Omental fat pad (tissue), 4 donors: ENCODE measurements at places on chromosomes 16 and 17. TPM values are rescaled to one million over a fixed set of nuclear protein-coding genes. Genes with fewer than 3 reads are reported as not detected.

CXCL16 gene
- total RNA-seq = 19.1 TPM

SEZ6L2 gene
- 2.3 TPM for total RNA-seq

CEP295NL gene
- total RNA-seq = 2.9 TPM

KRT25 gene
- not detected for total RNA-seq

SHISA6 gene
- 0.13 TPM for total RNA-seq

EVI2B gene
- total RNA-seq = 13.5 TPM

NT5M gene
- total RNA-seq = 1.3 TPM

SMIM5 gene
- total RNA-seq = 2.0 TPM

LAT gene
- total RNA-seq = 7.4 TPM

SLX1B gene
- total RNA-seq = 13.1 TPM

KRTAP4-16 gene
- not detected for total RNA-seq

STX1B gene
- total RNA-seq = 0.56 TPM

PDILT gene
- total RNA-seq = not detected

MPP2 gene
- 4.4 TPM for total RNA-seq

PKD1 gene
- total RNA-seq = 214 TPM

ACSM2A gene
- total RNA-seq = 0.63 TPM

PROCA1 gene
- 1.2 TPM for total RNA-seq

NPW gene
- 0.48 TPM for total RNA-seq

SCIMP gene
- 4.1 TPM for total RNA-seq

CMC2 gene
- total RNA-seq = 43.5 TPM

NOTUM gene
- total RNA-seq = not detected

MYADML2 gene
- not detected for total RNA-seq

NEUROD2 gene
- total RNA-seq = not detected

CIAPIN1 gene
- total RNA-seq = 26.4 TPM

SLC16A13 gene
- 2.0 TPM for total RNA-seq

KRTAP1-5 gene
- total RNA-seq = not detected

PNMT gene
- 2.6 TPM for total RNA-seq

TEKT3 gene
- total RNA-seq = 0.44 TPM

ATP2A1 gene
- 0.36 TPM for total RNA-seq

CDRT15L2 gene
- not detected for total RNA-seq

PRSS27 gene
- 0.65 TPM for total RNA-seq

PRSS33 gene
- not detected for total RNA-seq

CLDN7 gene
- total RNA-seq = 7.0 TPM

CDR2L gene
- total RNA-seq = 8.5 TPM

PRDM7 gene
- not detected for total RNA-seq

NPIPB6 gene
- 3.1 TPM for total RNA-seq

WDR59 gene
- 30.6 TPM for total RNA-seq

GUCY2D gene
- not detected for total RNA-seq

CCL23 gene
- total RNA-seq = 6.0 TPM

ARHGAP23 gene
- total RNA-seq = 70.9 TPM

ARHGAP27 gene
- 23.9 TPM for total RNA-seq

RNF112 gene
- total RNA-seq = 1.7 TPM

DUS2 gene
- 6.7 TPM for total RNA-seq

TAC4 gene
- total RNA-seq = not detected

VASN gene
- 22.4 TPM for total RNA-seq

METTL26 gene
- total RNA-seq = 111 TPM

FSCN2 gene
- 0.36 TPM for total RNA-seq

KRT37 gene
- not detected for total RNA-seq

AFMID gene
- total RNA-seq = 23.4 TPM

ZNF423 gene
- total RNA-seq = 7.4 TPM

BIRC5 gene
- total RNA-seq = 1.3 TPM

HEATR9 gene
- total RNA-seq = not detected

GLP2R gene
- 24.1 TPM for total RNA-seq

ITGAL gene
- 9.6 TPM for total RNA-seq

UNK gene
- total RNA-seq = 21.3 TPM
